ENCODE measurements at places on chromosomes 4 and X.

DNA sequence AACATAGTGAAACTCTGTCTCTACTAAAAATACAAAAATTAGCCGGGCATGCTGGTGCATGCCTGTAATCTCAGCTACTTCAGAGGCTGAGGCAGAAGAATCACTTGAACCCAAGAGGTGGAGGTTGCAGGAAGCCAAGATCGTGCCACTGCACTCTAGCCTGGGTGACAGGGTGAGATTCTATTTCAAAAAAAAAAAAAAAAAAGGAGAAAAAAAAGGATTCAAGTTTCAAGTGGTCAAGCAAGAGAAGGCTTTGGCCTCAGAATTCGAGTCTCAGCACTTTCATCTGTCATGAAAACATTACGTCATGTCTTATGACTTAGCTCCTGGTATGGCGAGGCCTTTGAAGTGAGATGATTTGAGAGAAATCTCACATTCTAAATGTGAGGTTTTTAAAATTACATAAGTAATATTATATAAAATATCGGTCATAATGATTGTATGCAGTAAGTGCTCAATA is 21.2 kb upstream of the DHRSX start:
- DNase-seq = no peak

DNA sequence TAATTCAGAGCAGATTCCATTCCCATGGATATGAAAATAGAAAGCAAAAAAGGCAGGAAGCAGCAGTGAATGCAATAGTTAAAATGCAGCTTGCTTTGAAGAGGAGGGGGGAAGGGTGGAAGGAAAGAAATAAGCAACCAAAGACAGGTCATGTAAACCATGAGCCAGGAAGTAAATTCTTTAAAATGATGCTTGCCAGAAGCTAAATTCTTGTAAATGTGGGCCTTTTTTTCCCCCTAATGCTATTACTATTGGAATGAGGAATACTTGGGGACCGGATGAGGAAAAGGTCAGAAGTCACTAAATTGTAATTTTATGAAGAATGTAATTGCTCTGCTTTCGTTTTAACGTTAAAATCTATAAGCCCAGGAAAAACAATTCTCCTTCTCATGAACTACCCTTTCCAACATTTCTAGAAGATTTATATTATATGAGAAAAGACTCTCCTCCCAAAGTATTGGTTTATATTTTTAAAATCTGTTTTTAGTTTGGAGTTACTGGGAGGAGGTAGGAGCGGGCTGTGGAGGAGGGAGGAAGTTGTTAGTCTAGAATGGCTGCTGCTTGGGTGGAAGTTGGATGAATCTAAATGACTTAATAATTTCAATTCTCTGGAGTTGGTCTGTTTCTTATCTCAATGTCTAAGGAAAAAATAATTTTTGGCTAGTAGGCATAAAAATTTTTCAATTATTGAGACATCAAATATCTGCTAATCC is 77.6 kb upstream of the PCDH18 start:
- no peak for DNase-seq

DNA sequence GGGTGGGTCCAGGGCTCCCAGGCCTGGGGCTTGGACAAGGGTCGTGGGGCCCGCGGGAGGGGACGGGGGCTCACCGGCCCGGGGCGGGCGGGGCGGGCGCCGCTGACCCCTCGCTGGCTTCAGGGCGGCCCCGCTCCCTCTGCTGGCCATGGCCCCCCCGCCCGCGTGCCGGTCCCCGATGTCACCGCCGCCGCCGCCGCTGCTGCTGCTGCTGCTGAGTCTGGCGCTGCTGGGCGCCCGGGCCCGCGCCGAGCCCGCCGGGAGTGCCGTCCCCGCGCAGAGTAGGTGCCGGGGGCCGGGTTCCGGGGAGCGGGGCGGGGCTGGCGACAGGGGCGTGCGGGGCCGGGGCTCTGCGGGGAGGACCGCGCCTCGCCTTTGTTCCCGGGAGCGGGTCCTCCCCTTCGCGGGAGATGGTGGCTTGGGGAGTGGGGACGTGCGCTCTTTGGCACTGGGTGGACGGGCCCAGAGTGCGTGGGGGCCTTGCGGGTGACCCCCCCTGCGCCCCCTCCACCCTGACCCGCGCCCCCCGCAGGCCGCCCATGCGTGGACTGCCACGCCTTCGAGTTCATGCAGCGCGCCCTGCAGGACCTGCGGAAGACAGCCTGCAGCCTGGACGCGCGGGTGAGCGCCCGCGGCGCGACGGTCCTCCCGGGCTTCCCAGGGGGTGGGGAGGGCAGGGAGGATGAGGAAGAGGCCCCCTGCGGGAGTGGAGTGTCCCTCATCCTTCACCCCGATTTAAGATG is 16.8 kb upstream of the NAT8L start:
- no peak for DNase-seq

GRCh38 chr4:154036856-154037255 is 248.0 kb upstream of the SFRP2 start:
- DNase-seq = no peak

- DNase-seq = no peak
Measured at GRCh38 chrX:48751343-48751742, 10.2 kb upstream of the GLOD5 start.

- DNase-seq = no peak
Measured at GRCh38 chrX:125205133-125205917, 114.3 kb upstream of the TEX13C start.

- DNase-seq = no peak
Measured at GRCh38 chrX:10325611-10326010, 168.8 kb downstream of the CLCN4 start.

- no peak for DNase-seq
Measured at GRCh38 chrX:21907260-21907659, 33.2 kb upstream of the SMS start.

DNA sequence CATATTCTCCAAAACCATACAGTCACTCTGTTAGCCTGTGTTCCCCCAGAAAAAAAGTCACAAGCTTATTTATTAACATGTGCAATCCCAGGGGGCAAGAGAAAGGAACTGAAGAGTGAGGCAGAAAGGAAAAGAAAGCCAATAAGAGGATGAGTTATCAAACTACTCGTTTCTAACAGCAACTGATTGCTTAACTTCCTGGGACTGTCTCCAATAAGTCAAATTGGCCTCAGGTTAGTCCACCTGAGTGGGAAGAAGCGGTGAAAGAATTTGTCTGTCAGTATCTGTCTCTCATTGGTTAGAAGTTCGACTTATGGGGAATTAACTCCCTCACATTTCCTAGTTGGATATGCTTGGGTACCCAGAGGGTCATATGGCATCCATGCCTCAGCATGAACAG is 14.1 kb downstream of the F9 start:
- no peak for DNase-seq

DNA sequence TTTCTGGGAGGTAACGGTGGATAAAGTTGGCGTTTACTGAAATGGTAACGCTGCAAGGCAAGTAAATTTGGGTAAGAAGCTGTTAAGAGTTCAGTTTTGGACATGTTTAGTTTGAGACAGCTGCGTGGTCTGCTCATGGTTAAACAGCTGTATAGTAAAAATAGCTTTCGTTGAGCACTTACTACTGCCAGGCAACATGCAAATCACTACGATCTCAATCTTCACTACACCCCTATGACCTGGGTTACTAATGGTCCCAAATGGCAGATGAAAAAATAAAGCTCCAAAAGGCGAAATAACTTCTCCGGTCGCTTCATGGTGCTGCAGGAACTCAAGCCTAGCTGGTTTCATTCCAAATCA is 22.2 kb downstream of the FABP2 start:
- DNase-seq = no peak

- no peak for DNase-seq
Measured at GRCh38 chrX:118644378-118644777, 83.0 kb upstream of the IL13RA1 start.

DNA sequence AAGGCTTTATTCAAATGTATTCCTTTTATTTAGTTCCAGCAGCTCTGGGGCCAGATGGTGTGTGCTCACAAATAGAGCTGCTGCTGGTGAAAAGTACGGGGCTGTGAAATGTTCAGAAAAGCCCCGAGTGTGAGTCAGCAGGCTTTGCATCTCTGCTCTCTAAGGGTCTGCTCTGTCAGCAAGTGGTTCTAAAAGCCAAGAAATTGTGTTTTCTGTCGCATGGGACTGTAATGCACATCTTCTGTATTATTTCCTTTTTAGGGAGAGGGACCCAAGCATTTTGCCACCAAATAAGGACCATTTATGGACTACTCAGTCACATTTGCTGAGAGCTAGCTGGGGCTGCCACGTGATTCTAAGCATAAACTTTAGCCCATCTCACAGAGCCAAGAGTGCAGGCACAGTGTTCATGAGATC is 82.9 kb upstream of the NHS start:
- DNase-seq = no peak

DNA sequence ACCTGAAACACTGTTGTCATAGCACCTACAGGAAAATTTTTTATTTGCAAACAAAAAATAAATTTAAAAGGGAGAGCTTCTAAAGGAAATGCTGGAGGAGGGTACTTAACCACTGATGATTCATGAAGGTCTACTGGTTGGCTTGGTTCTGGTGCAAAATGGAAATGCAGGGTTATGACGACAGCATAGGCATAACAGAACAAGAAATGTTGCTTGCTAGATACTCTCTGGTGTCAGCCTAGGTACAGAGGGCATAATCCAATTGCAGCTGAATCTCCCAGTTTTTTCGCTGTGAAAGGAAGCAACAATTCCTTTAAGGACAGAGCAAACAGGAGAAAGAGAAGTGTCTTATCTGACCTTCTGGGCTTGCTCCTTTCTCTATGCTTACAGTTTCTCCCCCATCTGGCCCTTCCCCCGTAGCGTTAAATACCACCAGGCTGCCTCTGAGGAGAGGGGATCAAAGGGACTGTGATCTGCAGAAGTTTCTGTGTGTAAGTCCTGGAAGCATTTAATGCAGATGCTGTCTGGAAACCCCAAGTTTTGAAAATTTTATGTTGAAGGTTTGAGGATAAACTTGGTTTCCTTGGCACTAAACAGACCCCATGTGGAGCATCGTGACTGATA is 23.7 kb upstream of the CASK start:
- no peak for DNase-seq

GRCh38 chr4:76155979-76156378 is 7.8 kb upstream of the NUP54 start:
- no peak for DNase-seq

GRCh38 chr4:39855909-39856512 is 121.7 kb downstream of the PDS5A start:
- no peak for DNase-seq

- no peak for DNase-seq
Measured at GRCh38 chr4:123741906-123742305, 345.3 kb downstream of the SPRY1 start.

DNA sequence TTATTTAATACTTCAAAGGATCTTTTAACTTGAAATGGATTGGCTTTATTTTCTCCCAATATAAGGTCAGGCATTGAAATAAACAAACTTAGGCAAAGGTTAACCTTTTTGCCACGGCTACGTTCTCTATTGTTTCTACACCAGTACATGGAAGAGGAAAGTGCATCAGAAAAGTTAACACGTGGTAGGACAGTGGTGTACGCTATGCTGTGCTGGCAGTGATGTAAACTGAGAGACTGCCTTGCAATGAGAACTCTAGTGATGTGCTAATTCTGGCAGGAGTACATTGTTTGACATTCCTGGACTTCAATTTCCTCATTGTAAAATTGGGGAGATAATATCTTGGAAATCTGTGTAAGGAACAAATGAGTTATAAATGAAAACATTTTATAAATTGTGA is 208.2 kb downstream of the TMA16 start:
- no peak for DNase-seq

GRCh38 chrX:9829308-9830267 is 43.4 kb downstream of the SHROOM2 start:
- DNase-seq = no peak

DNA sequence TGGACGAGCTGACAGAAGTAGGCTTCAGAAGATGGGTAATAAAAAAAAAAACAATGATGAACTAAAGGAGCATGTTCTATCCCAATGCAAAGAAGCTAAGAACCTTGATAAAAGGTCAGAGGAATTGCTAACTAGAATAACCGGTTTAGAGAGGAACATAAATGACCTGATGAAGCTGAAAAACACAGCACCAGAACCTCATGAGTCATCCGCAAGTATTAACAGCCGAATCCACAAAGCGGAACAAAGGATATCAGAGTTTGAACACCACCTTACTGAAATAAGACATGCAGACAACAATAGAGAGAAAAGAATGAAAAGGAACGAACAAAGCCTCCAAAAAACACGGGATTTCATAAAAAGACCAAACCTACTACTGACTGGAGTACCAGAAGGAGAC is 10.5 kb downstream of the NELFA start:
- DNase-seq = no peak

GRCh38 chr4:54717694-54718093 is 59.9 kb downstream of the KIT start:
- no peak for DNase-seq

DNA sequence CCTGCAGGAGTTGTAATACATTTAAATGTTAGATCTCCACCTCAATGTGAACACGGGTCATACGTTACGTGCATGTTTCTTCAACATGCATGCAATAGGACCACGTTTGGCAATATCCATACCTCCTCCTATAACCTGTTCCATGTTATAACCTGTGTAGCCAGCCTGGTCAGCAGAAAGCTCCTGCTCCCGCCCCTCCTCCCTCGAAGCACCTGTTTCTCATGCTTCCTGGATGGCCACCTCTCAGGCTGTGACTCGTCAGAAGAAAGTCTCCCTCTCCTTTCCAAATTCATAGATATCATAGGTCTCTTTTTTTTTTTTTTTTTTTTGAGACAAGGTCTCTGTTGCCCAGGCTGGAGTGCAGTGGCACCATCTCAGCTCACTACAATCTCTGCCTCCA is 96.5 kb downstream of the HMX1 start:
- DNase-seq = no peak

- no peak for DNase-seq
Measured at GRCh38 chrX:15815779-15816437, 25.6 kb downstream of the ZRSR2 start.

- no peak for DNase-seq
Measured at GRCh38 chr4:24582235-24582832, 2.0 kb downstream of the DHX15 start.

DNA sequence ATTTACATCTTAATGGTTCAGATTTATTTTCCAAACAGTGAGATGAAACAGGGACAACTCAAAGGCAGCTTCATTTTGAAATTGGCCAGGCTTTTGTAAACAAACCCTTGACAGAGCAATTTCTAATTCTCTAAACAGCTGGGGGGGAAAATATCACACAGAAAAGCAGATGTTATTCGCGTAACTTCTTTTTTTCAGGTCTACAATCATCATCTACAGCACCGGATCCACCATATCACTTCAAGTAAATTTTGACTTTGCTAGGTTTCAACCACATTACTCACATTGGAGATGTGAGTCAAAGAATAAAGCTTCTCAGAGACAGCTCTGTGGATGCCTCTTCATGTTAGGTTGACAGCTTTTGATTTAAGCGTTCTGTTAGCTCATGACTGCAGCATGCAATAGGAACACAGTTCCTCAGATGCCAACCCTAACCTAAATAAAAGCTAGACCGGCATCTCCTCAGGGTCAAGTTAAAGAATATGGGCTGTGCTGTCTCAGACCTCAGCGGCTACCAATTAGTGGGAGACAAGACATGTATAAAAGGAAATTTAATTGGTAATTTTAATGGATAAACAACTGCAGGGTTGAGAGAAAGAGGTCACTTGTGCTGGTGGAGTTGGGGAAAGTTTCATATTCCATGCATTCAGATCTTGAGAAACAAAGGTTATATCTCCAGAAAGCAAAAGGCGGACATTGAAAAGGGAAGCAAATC is 26.8 kb downstream of the AMELX start:
- no peak for DNase-seq
